ENCODE measurements at places on chromosomes 4 and X.

DNA sequence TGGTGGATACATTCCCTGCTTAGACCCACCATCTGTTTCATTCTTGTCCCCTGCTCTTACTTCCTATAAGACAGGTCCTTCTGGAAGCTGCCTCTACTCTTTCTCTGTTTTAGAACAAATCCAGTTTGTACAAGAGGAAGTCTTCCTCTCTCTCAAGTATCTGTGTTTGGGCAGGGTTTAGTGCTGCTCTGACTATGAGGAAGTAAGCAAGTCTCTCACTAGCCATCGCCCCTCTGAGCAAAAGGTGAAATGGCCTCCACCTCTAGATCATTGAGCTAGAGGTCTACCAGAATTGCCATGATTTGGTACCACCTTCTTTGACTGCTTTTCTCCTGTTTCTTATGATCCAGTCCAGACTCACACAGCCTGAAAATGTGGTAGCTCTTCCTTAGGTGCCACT, 8.4 kb downstream of the BTK start:
- no peak for DNase-seq

DNA sequence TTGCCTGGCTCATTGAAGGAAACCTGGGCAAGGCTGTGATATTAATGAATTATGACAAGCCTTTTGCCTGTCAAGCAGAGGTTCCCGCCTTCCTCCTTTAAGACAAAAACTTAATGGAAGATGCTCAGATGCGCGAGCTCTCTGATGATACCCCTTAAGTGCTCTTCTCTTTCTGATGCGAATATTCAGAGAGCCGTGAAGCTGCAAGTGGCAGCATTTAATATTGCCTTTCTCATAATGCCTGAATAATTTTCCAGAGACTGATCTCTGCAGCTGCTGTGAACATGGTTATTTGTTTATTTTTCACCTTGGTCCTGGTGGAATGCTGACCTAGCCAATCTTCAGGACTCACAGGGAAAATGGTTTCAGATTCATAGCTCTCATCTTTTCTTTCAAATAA, 251.8 kb downstream of the TENM3 start:
- no peak for DNase-seq

GRCh38 chrX:14351611-14352303, 177.6 kb upstream of the GLRA2 start:
- no peak for DNase-seq

DNA sequence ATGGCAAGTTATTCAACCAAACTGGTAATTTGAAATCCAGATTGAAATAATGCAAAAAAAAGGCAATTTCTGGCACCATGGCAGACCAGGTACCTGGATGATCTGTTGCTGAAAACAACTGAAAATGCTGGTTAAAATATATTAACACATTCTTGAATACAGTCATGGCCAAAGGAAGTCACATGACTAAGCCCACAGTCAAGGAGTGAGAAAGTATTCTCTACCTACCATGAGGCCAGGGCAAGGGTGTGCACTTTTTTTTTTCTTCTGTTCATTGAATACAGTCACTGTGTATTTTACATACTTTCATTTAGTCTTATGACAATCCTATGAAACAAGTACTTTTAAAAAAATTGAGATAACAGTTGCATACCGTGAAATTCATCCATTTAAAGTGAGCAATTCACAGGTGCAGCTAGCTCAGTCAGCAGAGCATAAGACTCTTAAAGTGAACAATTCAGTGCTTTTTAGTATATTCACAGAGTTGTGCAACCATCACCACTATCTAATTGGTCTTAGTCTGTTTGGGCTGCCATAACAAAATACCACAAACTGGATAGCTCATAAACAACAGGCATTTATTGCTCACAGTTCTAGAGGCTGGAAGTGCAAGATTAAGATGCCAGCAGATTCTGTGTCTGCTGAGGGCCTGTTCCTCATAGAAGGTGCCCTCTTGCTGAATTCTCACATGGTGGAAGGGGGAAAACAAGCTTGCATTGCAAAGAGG, 4.8 kb upstream of the MPP1 start:
- no peak for DNase-seq

DNA sequence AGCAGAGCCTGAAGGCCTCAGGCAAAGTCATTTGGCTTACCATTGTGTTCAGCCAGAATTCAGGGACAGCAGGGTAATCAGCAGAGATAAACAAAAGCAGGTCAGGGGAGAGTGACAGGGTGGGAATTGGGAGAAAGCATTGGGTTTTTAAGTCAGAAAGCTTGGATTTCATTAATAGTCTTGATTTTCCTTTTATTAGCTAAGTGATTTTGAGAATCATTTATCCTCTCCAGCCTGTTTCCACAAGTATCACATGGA, 410.1 kb downstream of the HNRNPD start:
- DNase-seq, result no peak

GRCh38 chrX:50093625-50094024, 107.2 kb downstream of the AKAP4 start:
- no peak for DNase-seq

DNA sequence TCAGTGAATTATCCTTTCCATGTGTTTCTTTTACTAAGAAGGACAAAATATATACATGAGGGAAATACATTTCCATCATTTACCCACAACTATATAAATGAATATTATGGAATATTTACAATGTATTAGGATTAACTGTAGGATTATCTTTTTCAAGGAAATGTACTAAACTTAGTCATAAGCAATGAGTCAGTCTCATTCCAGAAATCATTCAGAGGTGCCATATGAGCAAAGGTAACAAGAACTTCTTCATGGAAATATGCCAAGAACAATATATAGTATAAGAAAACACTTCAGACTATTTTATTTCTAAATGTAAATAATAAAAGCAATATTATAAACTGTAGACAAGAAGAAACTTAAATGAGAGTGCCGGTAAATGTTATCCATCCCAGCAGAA, 67.1 kb downstream of the USP38 start:
- no peak for DNase-seq

- DNase-seq, result no peak
Observed at GRCh38 chr4:71938776-71939175, 93.0 kb upstream of the NPFFR2 start.

DNA sequence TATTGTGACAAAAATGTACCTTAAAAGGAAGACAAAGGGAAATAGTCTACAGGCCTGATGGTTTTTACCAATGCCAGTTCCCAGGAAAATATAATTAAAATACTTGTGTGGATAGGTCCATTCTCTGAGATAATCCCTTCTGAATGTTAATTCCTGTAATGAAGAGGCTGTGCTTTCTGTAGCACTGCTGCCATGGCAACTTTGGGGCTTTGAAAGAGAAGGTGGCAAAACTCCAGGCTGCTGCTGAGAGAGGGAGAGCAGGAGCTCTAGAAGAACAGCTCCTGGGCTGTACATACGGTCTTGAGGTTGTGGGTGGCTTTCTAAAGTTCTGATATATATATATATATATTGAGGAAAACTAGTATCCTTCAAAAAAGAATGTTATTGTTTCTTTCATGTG, 125.4 kb downstream of the PDLIM5 start:
- DNase-seq, result peak; percentile 54

DNA sequence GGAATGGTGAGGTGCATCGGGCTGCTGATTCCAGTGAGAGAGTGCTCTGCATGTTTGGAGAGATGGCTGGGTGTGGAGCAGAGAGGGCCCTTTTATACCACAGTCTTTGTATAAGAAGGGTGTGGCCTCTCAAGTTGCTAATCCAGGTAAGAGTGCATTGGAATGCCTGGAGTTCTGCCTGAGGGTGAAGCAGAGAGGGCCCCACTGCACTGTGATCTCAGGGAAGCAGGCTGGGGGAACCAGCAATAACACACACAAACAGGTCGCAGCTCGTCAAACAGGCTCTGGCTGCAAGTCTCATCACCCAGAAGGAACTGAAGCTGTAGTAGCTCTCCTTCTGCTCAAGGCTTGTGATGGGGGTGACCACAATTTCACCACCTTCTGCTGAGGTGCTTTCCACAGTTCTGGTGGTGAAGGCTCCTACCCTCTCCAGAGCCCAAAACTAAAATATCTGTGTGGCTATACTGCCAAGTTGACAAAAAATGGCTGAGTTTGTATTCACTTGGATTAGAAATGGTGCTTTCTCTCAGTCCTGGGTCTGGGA, 687.4 kb upstream of the HS3ST1 start:
- DNase-seq, result no peak

GRCh38 chr4:161647757-161648156, 516.0 kb downstream of the FSTL5 start:
- no peak for DNase-seq

GRCh38 chr4:8023696-8024033, 84.0 kb upstream of the AFAP1 start:
- DNase-seq, result no peak

DNA sequence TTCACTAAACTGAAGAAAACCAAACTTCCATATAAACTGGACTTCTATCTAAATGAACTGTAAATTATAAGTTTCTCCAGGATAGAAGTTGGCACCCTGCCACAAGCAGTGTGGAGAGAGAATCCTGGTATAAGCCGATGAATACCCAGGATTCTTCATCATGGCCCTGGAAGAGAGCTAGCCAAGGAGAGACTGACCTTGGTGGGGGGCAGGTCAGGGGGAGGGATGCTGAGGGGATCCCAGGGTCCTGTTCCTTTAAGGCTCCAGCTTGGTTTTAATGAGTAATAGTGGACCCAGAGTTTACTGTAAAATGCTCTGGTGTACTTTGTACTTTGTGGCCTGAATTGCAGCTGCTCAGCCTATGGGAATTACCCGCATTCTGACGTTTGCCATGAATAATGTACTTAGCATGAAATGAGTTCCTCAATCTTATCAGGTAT, 16.9 kb downstream of the RASSF6 start:
- no peak for DNase-seq

DNA sequence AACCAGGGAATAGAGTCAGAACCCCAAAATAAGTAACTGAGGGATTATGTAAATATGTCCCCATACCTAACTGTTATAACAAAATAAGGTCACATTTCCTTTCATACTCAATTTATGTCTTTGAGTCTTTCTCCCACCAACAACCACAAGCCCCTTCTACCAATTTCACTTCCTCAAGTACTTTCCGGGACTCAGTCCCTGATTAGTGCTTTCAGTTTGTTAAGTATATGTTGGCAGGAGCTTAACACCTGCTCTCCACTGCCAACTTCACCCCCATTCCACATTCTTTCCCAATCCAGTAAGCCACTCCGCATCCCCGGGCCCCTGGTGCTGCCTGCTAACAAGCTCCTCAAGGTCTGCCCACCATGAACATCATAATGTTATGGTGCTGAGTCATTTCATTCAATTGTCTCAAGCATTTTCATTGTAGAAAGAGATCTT, 71.3 kb upstream of the SPRY1 start:
- no peak for DNase-seq

DNA sequence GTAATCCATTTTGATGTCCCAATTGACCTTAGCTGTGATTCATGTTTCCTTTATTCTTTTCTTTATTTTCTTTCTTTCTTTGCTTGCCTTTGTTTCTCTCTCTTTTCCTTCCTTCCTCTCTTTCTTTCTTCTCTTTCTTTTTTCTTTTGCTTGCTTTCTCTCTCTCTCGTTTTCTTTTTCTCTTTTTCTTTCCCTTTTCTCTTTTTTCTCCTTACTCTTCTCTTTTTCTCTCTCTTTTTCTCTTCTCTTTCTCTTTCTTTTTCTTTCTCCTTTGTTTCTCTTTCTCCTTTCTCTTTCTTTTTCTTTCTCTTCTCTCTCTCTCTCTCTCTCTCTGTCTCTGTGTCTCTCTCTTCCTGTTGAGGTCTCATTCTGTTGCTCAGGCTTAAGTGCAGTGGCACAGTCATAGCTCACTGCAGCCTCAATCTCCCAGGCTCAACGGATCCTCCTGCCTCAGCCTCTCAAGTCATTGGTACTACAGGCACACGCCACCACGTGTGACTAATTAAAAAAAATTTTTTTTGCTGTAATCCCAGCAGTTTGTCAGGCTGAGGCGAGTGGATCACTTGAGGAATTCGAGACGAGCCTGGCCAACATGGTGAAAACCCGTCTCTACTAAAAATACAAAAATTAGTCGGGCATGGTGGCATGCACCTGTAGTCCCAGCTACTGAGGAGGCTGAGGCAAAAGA, 8.0 kb upstream of the DHRSX start:
- DNase-seq, result no peak

DNA sequence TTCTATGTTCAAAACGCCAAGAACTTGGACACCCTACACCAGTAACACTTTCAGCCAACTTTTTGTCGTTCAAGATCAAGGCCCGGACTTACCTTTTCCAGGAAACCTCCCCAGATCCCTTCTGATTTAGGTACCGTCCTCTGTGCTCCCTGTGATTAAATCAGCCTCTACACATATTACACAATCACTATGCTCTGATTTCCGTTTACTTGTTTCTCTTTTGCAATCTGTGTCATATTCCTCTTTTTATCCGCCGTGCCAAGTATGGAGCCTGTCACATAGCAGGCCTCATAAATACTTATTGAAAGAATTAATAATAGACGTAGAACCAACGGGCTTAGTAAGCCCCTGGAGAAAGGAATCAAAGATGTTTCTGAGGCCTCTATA, 722 bp upstream of the TMEM33 start:
- DNase-seq, result no peak

DNA sequence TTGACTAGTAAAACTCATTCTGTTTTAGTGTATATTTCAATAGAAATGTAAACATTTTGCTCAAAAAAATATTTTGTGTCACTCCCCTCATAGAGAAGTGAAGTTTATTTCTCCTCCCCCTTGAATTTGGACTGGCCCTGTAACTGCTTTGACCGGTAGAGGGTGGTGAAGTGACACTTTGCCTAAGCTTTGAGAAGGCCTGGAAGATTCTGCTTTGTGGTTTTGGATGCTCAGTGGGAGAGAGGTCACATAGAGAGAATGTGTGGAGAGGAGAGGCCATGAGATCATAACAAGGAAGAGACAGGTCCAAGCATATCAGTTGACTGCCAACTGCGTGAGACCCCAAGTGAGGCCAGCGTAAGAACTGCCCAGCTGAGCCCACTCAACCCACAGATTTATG, 19.1 kb upstream of the ARX start:
- no peak for DNase-seq

All from dorsolateral prefrontal cortex (tissue), 122 donors.